ENCODE measurements at places on chromosomes 4 and X. TPM values are rescaled to one million over a fixed set of nuclear protein-coding genes. Genes with fewer than 3 reads are reported as not detected.

Gene CENPVL2
- not detected for total RNA-seq

Gene CT45A2
- not detected for total RNA-seq

Gene CYSLTR1
- not detected for total RNA-seq

Gene CXCL11
- total RNA-seq = not detected

Gene TLR10
- total RNA-seq = not detected

Gene TMPRSS11B
- total RNA-seq = not detected

Gene SMPX
- total RNA-seq = not detected

Gene SULT1B1
- 2.6 TPM for total RNA-seq

Gene RNF128
- 0.54 TPM for total RNA-seq

Measured in GM23248 (cell line).